HT-29 (cell line): ENCODE measurements at places on chromosomes 5 and 9.

GRCh38 chr9:7212101-7212500 lies 454.3 kb downstream of the KDM4C start:
- DNase-seq = no peak

DNA sequence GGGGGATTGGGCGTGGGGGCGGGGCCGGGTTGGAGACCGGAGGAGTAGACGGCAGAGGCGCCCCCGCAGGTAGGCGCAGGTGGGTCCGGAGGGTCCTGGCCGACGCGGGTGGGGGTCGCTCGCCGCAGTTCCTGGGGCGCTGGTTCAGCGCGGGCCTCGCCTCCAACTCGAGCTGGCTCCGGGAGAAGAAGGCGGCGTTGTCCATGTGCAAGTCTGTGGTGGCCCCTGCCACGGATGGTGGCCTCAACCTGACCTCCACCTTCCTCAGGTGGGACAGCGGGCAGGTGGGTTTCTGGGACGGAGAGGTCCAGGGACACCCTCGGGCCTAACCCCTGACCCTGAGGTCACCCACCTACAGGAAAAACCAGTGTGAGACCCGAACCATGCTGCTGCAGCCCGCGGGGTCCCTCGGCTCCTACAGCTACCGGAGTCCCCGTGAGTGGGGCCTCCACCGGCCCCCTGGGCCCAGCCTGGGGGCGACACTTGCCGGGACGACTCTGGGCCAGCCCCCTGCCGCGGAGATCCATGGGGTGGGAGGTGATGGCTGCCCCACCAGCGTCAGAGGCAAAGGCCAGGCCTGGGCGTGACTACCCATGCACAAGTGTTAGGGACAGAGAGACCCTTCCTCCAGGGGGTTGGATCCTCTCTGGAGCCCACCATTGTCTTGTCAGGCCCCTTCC lies 1.7 kb downstream of the PTGDS start:
- no peak for DNase-seq

- DNase-seq = peak; percentile 25
Observed at GRCh38 chr9:27561685-27562084, 11.6 kb downstream of the C9orf72 start.

GRCh38 chr9:124274226-124274625 lies 16.5 kb downstream of the NEK6 start:
- no peak for DNase-seq

DNA sequence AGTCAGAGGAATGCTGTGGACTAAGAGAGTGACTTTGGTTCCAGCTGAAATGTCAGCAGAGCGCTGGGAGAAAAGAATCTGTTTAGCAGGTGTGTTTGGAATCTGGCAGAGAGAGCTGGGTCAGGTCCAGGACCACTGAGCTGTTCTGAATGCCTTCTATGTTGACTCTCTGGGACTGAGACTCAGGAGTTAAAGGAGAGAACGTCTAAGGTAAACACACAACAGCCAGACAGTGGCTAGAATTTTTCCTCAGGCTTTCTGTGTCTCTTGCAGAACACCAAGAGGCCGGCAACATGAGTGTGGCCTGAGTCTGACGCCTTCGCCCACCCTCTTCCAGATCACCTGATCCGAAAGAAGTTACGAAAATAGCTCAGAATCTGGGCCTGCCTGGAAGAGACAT lies 107.2 kb upstream of the ZNF462 start:
- no peak for DNase-seq

- no peak for DNase-seq
Observed at GRCh38 chr9:38652486-38652885, 32.1 kb upstream of the ANKRD18A start.

DNA sequence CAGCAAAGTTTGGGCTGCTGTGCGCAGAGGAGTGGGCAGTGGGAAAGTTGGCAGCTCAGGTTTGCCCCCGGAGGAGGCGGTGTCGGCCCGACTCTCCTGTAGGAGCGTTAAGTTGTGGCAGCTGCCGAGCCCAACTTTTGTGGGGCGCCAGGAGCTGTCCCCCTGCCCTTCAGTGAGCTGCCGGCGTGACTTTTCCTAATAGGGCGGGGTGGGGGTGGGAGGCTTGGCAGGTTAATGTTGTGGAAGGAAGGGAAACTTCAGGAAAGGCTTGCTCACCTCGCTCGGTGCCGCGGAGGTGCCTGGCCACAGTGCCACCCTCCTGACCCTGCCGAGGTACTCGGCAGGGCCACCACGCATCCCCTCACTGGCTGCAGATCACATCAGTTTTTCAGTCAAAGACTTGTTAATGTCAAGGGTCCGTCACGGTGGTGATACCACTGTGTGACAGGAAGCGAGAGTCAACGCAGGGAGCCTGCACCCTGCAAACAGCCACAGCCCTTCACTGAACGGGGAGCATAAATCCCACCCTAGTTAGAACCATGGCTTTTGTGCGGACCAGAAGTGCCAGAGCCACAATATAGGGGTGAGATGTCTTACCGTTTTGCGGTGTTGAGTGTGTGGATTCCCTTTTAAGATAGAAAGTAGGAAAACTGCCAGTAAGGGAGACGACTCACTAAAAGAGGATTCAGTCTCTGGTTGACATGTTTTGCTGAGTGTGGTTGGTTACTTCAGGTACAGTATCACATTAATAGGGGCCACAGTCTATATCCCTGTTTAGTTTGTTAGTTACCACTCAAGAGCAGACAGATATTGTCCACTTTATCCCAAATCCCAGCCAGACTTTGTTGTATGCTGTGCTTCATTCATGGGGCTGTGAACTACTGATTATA lies 796 bp downstream of the LNPEP start:
- DNase-seq = peak; percentile 45

DNA sequence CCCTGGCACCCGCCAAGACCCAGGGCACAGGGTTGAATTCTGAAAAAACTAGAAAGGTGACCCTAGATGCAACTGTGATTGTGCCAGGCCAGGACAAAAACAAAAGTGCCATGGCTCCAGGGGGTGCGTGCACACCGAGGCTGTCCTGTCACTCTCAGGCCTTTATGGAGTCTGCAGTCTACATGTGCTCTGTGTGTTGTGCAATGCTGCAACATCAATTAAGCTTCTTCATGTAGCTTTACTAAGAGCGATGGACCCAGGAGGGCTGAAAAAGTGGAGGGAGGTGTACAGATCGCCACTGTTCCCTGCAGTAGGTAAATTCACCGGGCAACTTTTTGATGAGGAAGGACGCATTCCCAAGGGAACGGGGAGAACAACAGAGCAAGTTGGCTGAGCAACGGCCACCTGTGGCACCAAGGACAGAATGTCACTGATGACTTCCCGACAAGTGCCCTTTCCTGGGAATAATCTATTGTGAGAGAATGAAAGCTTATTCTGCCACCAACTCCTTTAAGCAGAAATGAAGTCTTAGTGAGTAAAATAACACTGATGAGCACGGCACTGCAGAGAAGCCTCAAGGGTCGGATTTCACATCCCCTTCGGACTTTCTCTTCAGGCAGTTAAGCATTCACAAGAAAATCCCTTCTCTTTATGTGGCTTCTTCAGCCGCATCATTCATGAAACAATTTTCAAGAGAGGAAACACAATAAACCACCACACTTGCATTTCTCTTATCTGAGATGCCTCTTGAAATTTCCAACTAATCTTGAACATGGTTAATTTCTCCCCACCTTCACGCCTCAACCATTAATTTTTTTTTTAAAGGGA lies 149.6 kb downstream of the DROSHA start:
- no peak for DNase-seq

DNA sequence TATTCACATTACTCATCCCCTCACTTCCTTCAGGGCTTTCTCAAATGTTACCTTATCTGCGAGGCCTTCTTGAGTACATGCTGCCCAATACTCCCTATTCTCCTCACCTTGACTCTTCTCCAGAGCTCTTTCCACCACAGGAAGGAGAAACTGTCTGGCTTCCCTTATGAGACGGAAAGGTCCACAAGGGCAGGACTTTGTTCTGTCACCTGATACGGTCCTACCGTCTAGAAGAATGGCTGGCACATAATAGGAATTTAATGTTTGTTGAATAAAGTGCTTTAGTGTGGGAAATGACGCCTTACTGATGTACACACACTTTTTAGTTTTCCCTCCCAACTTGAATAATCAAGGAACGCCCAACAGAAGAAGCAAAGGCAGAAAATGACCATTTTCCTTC lies 52.5 kb downstream of the PFDN1 start:
- DNase-seq = no peak

DNA sequence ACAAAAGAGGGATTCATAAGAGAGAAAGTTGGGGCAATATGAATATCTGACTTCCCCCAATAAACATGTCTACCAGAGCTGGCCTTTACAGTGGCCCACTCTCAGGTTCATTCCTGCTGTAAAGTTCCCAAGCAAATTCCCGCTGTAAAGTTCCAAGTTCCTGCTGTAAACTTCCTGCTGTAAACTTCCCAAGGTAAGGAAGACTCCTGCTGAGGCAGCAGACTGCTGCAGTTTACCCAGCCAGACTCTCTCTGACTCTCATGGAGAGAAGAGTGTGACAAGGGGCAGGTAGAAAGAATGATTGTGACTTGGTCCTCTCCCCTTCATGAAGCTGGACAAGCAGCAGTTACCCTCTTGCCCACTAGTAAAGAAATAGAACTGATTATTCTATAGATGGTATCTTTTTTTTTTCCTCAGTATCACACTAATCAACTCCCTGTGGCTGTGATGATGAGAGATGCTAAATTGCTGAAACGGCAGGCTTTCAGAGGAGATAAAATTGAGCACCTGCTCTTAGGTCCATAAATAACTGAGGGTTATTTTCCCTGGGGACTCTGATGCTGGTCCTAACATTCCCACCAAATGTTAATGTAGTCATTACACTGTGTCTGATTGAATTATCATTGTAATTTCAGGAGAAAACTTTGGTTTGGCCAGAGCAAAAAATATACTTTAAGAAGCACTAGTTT lies 220.4 kb downstream of the PARP8 start:
- DNase-seq = no peak

- no peak for DNase-seq
Observed at GRCh38 chr9:132472199-132472598, 62.2 kb downstream of the CFAP77 start.

DNA sequence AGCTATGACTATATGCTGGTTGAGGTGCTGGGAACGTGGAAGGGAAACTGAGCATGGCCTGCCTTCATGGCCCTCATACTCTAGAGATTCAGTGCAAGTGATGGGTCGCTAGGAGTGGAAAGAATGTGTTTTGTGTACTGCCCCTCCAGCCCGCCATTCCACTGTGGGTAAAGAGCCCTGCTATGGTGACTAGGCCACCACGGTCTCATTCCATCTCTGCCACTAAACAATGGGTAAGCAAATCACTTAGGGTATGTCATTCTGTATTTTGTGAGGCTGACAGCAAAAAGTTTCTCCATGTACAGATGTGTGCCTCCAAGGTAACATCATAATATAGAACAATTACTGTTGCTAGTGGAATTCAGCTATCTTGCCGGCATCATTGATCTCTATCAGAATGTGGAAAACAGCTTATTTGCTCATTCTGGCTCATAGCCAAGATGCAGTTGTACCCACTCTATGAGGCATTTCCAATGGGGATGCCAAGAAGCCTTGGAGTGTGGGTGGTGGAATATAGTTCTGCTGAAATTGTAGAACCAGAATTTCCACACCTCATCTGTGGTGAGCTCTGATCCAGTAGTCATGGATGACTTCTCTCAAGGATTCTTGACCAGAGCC lies 12.5 kb downstream of the SMARCA2 start:
- no peak for DNase-seq

GRCh38 chr5:78399116-78399515 lies 38.7 kb downstream of the SCAMP1 start:
- no peak for DNase-seq
